ENCODE measurements at places on chromosomes 16 and 17.

DNA sequence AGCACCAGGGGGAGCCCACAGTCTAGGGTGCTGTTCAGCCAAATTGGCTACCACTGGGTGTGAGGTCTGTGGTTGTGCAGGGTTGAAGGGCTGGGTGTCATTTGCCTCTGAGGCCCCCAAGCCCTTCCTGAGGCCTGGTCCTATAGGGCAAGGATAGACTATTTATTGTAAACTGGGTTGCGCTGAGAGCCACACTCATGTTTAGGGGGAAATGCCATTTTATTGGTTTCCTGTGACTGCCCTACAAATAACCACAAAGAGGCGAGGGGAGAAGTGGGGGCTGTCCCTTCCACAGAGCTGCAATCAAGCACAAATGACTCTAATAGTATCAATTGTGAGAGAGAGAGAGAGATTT is 3.6 kb upstream of the ZCCHC14 start:
- no peak overlapping the region for H3K4me3 ChIP-seq
- H3K27me3 ChIP-seq: peaks cover 5% of the 10 kb centered on the region
- no peak for DNase-seq
- no peaks in the 10 kb centered on the region for H3K36me3 ChIP-seq
- no peak overlapping the region for H3K27ac ChIP-seq
- peaks cover 3% of the 10 kb centered on the region for H3K4me1 ChIP-seq

DNA sequence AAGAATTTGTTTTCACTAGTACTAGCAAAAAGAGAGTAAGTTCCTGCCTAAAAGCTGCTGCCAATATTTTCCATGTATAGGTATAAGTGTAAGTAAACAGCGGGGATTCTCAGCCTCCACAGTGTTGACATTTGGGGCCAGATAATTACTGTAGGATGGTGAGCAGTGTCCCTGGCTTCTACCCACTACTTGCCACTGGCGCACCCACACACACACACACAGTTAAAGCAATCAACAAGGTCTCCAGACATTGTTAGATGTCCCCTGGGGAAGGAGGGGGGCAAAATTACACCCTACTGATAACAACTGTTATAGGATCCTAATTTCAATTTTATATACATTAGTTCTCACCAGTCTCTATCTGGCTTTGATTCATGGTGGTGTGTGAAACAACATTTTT is 417.0 kb upstream of the PSMD7 start:
- H3K27me3 ChIP-seq: no peaks in the 10 kb centered on the region
- peaks cover 1% of the 10 kb centered on the region for H3K4me1 ChIP-seq
- DNase-seq: no peak

- H3K36me3 ChIP-seq: no peaks in the 10 kb centered on the region
- H3K27me3 ChIP-seq: peaks cover 76% of the 10 kb centered on the region
- no peak for DNase-seq
These were observed 161.1 kb downstream of the RAB11FIP4 start for GRCh38 chr17:31552568-31552967.

GRCh38 chr17:75183999-75184884 is 1.5 kb upstream of the SUMO2 start:
- H3K4me1 ChIP-seq: peaks cover 10% of the 10 kb centered on the region
- no peak overlapping the region for H3K27ac ChIP-seq
- no peak for DNase-seq
- H3K36me3 ChIP-seq: peaks cover 6% of the 10 kb centered on the region
- H3K4me3 ChIP-seq: no peak overlapping the region

DNA sequence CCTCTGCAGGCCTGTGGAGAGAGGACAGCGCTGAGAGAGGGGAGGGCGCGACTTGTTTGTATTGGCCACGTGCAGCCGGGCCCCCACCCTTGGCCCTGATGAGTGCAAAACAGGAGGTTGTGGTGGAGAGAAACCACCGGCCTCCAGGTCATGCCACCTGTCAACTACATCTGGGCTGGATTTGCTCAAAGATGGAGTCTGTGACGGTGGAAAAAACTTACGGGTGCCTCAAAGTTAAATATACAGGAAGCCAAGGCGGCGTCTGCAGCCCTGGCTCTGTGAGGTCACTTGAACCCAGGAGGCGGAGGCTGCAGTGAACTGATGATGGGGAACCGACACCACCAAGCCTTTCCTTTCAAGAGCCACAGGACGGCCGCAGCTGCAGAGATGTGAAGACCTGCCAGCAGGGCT is 15.7 kb downstream of the C16orf74 start:
- H3K27ac ChIP-seq: no peak overlapping the region
- peaks cover 10% of the 10 kb centered on the region for H3K4me1 ChIP-seq
- no peak overlapping the region for H3K4me3 ChIP-seq
- H3K36me3 ChIP-seq: no peaks in the 10 kb centered on the region
- H3K27me3 ChIP-seq: no peaks in the 10 kb centered on the region

DNA sequence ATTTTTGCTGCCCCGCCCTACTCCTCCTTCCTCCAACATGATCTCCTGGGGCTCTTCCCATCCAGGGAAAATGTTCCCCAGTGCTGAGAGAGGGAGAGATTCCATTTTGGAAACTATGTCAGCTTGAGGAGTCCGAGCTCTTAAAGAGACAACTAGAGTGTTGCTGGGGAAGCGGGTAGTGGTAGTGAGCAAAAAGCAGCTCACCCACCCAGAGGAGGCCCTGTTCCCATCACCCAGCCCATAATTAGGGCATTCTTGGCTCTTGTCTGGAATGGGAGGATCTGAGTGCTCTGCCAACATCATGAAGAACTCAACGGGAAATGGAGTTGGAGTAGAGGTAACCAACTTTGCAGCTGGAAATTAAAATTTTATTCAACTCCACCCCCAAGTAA is 9.1 kb upstream of the MSL1 start:
- H3K4me3 ChIP-seq: no peak overlapping the region
- DNase-seq: no peak
- no peaks in the 10 kb centered on the region for H3K27me3 ChIP-seq
- no peaks in the 10 kb centered on the region for H3K36me3 ChIP-seq
- no peak overlapping the region for H3K27ac ChIP-seq
- peaks cover 53% of the 10 kb centered on the region for H3K4me1 ChIP-seq

Measured in neural progenitor cell (in vitro differentiated cells).